Activated CD8-positive, alpha-beta memory T cell treated with anti-CD3 and anti-CD28 coated beads for 4 hours (primary cell): ENCODE measurements at places on chromosomes 11 and 22.
A peak's percentile ranks its signal among the peaks of the same experiment; 100 is the strongest.

DNA sequence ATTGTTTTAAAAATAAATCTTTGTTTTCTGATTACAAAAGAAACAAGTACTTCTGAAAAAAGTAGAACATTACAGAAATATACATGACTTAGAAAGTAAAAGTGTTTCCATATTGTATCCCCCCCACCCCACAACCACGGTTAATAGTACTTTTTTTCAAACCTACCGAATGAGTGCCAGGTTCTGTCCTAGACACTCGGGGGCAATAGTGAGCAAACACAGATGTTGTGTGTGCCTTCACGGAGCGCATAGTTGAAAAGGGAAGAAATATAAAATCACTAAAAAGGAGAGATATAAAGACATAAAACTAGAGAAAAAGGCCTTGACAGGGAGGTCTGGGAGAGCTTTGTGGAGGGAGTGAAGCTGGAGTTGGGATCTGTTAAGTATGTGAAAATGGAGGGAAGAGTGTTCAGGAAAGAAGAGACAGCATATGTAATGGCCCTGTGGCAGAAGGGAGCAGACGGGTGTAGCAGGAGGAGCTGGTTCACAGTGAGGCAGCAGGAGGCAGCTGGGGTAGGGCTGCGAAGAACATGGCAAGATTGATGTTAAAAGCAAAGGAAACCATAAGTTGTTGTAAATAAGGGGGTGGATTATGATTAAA, 42.1 kb upstream of the ALX4 start:
- DNase-seq = no peak

DNA sequence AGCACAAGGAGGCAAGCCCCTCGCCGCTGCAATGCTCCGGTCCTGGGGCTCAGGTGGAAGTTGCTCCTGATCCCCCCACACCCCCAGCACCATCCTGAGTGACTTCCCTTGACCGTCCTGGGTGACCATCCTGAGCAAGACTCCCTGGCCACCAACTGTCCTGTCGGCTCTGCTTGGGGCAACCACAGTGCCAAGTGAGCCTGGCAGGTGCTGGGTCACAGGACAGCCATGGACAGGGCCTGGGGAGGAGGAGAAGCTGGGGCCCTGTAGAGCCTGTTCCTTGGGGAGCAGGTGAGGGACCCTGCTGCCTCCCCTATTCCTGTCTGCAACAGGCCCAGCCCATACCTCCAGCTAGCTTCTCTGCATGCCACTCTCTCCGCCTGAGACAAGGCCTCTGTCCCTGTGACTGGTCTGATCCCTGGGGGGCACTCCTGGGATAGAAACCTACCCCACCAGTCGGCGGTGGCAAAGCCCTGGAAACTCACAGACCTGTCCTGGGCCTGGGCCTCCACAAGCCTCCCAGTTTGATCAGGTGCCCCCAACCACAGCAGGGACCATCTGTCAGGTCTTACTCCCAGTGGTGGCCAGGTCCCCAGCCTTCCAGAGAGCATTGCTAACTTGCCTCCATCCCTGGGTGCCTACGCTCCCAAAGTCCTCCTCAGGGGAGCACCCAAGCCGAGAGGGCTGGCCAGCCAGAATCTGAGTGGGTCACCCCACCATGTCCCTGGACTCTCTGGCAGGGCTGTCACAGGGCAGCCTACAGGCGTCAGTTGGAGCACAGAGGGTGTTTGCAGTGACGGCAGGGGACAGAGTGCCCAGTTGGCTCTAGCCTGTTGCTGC, 68.7 kb upstream of the WNT7B start:
- no peak for DNase-seq

DNA sequence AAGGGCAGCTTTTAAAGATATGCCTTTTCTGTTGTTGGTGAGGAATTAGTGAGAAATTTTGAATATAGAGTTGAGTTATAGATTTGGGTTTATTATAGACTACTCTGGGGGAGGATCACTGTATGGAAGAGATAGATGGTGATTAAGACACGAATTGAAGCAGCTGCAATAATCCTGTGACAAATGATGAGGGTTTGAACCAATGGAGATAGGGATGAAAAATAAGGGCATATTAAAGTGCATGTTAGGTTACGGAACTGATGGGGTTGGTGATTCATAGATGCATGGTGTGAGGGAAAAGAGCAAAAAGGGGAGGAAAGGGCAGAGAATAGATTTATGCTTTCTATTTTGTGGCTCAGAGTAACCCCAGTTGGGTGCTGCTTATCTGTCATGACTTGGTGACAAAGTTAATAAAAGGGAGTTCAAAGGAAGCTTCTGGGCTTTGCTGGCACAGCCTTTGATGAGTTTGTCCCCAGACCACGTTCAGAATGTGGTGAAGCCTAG, 11.8 kb downstream of the C11orf87 start:
- DNase-seq = no peak

DNA sequence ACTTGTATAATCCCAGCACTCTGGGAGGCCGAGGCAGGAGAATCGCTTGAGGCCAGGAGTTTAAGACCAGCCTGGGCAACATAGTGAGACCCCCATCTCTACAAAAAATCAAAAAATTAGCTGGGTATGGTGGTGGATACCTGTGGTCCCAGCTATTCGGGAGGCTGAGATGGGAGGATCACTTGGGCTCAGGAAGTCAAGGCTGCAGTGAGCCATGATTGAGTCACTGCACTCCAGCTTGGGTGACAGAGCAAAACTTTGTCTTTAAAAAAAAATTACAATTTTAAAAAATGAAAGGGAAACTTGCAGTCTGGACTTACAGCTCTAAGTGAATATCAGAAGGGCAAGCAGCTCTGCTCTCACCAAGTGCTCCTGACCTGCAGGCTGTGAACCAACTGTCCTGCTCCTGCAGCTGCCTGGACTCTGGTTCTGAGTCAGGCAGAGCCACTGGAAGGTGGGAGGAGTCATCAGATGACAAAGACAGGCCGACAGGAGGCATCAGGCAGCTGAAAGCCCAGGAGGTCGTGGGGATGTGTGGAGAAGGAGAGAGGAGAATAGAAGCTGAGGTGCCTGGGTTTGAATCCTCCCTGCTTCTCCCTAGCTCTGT, 9.6 kb downstream of the SMTNL1 start:
- DNase-seq = no peak

- DNase-seq = no peak
These were observed at the start of gene SLC7A4 for GRCh38 chr22:21032037-21032867. Gene SLC7A4, minus strand, starts transcription at chr22:21032561. Its CDS starts 749 bp downstream, at chr22:21031812.

DNA sequence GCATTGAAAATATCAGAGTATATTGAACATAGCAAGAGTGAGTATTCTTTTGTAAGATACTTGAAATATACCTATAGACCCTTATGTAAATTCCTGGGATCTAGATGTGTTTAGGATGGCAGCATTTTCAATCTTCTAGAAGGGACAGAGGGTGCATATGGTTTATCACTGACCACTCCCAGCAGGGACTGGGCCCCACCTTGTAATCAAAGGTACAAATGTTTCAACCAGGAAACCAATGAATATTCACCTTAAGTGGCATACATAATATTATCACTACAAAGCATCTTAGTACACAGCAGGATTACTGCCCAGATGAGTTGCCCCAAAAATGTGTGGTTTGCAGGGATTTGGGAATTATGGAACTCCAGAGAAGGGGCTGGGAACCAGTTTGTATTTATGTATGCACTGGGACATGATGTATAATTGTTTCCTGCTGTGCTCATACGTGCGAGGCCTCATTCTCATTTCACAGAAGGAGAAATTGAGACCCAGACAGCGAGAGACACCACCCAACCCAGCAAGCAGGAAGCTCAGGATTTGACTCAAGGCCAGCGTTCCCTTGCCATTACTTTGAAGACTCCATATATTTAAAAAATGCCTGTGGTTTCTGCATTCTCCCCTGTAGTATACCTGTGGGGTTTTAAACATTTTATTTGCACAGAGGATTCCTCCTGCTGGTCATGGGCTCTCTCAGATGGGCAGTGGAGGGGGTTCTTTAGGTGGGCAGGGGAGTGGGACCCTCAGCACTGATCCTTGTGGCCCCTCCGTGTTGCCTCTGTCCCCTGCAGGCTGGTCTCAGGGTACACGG, 5.2 kb downstream of the APOL4 start:
- DNase-seq = no peak

DNA sequence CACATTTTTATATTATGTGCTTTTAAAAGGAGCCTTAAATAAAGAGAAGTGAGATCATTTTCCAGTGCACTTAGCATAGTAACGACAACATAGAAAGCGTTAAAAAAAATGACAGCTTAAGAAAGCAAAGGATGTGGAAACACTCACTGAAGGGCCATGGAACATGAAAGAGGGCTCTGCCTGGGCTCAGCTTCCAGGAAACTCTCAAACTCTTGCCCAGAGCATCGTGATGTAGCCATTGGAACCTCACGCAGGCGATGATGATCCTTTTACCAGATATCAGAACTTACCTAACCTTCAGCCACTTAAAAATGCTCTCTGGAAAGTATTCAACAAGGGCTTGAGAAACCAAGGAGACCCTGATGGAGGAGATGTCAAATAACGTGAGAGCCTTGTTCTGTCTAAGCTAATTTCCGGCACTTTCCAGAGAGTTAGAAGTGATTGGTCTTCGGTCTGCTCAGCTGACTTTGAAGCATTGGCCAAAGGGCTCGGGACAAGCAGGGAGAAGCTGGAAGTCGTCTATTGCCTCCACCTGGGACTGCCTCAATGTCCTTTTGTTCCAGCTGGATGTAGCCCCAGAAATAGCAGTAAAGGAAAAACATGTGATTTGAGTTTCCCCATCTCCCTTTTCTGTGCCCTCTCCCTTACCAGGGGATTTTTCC, 21.5 kb upstream of the ETS1 start:
- DNase-seq = no peak

DNA sequence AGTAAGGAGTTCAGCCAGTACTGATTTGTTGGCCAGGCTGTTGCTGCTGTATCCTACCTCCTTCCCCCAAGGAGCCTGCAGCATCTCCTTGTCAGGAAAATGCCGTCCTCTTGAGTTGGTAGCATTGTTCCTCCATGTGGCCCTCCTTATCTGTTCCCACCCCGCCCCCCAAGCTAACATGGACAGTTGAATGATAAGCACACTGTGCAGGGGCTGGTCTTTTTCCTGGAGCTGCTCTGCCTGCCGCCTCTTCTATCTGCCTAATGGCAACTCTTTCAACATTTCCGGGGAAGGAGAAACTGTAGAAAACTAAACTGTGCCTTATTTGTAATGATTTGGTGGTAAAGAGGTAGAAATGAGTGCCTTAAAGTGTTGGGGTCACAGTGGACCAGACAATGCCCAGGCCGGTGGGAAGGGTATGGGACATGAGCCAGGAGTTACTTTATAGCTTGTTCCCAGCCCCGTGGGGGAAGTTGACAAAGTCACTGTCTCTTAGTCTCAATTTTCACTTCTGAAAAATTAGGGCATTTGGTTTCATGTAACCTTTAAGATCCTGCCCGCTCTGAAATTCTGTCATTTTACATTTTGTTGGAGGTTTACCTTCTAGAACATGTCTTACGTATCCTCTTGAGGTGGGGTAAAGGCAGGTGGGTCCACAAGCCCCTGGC, 4.5 kb downstream of the FAM118A start:
- no peak for DNase-seq

- no peak for DNase-seq
These were observed 41.4 kb upstream of the NFAM1 start for GRCh38 chr22:42473484-42474193.

GRCh38 chr11:19557720-19558140, 154.9 kb upstream of the NAV2 start:
- DNase-seq = peak; percentile 16

GRCh38 chr11:111135778-111136570, 109.6 kb upstream of the POU2AF2 start:
- no peak for DNase-seq

DNA sequence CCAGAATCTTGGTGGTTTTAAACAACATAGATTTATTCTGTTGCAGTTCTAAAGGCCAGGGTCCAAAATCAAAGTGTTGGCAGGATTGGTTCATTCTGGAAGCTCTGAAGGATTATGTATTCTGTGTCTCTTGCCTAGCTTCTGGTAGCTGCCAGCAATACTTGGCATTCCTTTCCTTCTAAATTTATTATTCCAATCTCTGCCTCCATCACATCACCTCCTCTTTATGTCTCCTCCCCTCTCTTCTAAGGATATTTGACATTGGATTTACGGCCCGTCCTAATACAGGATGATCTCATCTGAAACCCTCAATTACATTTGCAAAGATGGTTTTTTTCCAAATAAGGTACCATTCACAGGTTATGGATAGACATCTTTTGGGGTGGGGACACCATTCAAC, 186.5 kb downstream of the SBF2 start:
- DNase-seq = no peak

GRCh38 chr11:114395736-114396135, 4.6 kb downstream of the C11orf71 start:
- DNase-seq = no peak
